ENCODE measurements at places on chromosomes 5 and 9. TPM values are rescaled to one million over a fixed set of nuclear protein-coding genes. Genes with fewer than 3 reads are reported as not detected.

DNA sequence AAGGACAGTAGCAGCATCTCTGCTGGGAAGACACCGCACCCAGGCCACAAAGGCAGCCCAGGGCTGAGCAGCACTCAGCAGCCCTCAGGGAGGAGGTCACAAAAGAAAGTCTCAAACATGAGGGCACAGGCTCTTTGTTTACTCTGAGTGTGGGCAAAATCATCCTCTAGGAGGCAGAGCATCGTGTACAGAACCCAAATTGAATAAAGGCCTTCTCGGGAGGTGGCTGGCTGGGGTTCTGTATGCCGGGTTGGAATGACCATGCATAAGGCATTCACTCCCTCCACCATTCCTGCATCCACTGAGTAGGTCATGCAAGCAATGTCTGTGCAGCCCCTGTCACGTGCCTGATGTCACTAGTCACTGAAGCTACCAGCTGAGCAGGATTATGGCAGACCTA is 412.8 kb downstream of the SPOCK1 start:
- no peak for DNase-seq

TGFBI gene
- total RNA-seq: 0.64 TPM

- no peak for DNase-seq
Observed at GRCh38 chr5:79200573-79201183, 35.3 kb upstream of the JMY start.

GRCh38 chr5:148702019-148702596 is 47.8 kb upstream of the HTR4 start:
- DNase-seq: no peak

KIF4B gene
- total RNA-seq: 0.12 TPM

Data from HCT116 (cell line).